Stimulated activated CD4-positive, alpha-beta T cell treated with anti-CD3 and anti-CD28 coated beads, Interleukin-12 subunit alpha, Interleukin-12 subunit beta, amount 100 ng/mL, for 48 hours (primary cell): ENCODE measurements at places on chromosomes 12 and 14.

DNA sequence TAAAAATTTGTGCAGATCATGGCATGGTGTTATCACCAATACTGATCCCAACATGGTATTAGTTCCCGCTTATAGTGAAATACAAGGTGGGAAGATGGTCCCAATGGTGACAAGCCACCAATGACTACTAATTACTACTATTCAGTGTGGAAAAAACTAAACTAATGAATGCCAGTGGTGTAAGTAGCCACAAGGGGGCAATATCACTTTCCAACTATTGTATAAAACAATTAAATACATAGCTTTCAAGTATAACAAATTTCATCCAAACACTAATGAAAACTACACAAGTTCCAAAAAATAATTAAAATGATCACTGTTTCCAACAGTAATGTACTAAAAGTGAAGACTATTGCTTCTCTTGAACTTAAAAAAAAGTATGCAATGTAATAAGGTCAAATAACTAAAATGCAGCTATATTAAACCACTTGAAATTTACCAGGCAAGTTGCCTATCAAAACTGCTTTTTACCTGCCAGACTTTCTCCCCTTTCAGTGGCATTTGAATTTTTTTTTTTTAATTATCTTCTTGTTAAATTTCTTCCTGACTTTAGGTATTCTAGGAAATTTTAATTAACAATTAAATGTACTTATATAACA is 58.0 kb downstream of the PAPLN start:
- no peak for DNase-seq

DNA sequence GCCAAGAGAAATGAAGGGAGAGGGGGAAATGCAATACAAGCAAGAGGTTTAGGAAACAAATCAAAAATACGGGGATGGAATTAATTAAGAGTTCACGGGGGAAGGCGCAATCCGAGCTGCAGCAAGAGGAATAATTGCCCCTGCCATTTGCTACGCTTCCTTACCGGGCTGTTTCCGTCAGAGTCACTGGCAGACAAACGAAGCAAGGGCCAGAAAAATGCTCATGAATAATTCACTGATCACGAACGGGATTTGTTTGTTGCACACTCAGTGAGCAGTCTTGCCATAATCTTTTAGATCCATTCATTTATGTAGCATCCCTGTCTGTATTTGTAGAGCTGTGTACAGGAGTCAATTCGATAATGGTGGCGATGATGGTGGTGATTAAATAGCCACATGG is 39.0 kb downstream of the PLXNC1 start:
- DNase-seq: no peak

- DNase-seq: no peak
These were observed 10.7 kb upstream of the HSP90AA1 start for GRCh38 chr14:102097441-102098135.

DNA sequence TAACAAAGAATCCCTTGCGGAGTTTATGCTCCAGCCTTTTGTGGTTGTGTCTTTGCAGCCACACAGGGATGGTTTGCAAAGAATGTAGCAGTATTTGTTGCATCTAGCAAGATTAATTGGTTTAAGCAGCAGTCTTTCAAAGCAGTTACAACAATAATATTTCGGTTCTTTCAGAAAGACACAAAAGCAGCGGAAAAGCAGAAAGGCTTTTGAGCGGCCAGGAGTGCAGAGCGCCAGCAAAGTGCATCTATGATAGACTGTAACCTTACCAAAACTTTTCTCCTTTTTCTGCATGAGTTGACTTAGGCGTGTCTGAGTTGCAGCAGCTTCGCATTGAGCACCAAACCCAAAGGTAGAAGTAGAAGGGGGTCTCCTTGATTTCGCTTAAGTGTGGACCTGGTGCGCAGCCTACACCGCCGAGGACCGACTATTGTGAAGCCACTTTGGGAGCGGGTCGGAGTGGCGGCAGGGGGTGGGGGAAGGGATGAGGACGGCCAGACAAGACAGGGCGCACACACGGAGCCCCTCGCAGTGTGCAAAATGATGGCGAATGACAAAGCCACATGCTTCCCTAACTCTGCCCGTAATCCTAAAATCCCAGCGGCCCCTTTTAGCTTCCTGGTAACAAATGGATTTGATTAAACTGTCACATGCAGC is 1.2 kb downstream of the LMO3 start:
- DNase-seq: no peak

GRCh38 chr14:47057364-47057763 is 405.8 kb upstream of the RPL10L start:
- DNase-seq: no peak

DNA sequence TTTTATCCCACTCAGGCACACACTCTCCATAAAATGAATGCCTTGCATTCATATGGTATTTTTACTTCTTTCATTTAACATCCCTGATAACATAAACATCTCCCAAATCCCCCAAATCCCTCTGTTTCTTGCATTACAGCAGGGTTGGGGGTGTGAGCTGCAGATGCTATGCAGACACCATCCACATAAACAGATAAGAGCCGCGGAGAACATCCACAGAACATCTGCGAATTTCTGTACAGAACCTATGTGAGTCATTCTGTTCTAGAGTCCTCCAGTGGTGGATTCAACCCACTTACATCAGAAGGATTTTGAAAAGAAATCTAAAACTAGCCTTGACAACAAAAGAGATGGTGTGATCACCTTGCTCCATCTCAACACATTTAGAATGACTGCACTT is 20.3 kb downstream of the FBLN5 start:
- no peak for DNase-seq

GRCh38 chr12:41709463-41710285 is 435.0 kb downstream of the GXYLT1 start:
- DNase-seq: no peak

GRCh38 chr14:89626233-89626806 is 209.3 kb upstream of the FOXN3 start:
- no peak for DNase-seq

DNA sequence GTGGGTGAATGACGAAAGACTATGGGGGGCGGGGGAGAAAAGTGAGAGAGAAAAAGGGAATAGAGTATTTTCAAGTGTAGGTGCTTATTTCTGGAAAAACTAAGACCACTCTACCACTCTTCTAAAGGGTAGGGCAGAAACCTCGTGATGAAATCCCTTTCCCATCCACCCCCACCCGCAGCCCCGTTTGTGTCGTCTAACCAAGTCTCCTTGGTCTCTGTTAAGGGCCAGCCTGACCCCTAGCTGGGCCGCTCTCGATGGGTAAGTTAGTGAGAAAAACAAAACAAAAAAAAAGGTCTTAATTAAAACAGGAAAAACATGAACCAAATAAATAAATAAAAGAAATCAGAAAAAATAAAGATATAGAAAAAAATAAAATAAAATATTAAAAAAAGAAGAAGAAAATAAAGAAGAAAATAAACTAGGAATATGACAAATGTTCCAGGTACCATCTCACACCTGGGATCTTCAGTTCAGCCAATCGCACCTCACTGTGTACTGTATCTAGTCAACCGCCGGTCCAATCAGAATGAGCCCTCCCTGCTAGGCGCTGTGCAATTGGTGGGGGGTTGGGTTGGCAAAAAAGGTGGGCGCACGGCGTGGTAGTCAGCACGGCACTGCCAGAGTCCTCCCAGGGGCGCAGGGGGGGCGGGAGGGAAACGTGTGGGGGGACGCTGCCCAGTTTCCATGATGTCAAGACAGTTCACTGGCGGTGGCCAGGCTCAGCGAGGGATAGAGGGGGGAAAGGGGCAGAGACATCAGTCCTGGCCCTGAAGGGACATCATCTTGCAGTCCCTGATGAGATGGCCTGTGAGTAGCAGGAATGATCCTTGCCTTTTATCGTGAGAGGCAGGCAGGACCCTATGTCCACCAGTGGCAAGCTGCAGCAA is 9.8 kb upstream of the CDH24 start:
- DNase-seq: no peak

DNA sequence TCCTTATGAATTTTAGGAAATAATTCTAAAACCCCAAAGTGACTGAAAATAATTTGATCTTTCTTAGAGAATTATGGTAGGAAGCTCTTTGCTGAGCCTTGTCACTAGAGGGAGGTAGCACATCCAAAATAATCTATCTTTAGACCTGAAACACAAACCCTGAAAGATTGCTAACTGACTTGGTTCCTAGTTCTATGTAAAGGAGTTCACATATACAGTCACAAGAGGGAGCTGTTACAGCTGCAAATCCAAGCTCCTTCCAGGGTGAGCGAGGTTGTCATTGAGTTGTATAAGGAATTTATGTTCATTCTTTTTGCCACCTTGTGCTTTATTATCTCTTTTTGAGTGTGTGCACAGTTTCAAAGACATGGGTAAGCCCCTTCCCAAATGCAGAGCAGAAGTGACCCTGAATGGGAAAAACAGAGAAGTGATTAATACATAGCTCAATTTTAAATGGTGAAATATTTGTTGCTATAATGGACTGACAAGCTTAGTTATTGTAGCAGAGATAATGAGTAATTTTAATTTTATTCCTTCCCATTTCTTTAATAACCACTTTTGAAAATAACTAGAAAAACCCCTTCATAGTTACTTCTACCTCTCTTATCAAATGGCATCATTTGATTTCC is 387.9 kb downstream of the DAD1 start:
- no peak for DNase-seq

DNA sequence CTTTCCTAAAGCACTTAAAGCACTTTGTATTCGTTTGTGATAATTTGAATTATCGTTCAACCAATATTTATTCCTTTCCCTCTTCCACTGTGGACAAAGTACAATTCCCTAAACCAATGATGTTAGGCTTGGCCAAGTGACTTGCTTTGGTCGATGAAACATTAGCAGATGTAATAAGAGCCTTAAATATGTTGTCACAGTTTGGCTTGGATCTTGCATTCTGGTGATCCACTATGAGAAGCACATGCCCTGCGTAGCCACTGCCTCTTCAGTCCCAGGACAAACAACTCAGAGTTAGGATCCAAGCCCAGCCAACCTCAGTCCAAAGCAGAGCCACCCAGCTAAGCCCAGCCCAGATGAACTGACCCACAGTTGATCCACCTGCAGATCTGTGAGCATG is 8.4 kb upstream of the C12orf75 start:
- DNase-seq: no peak

GRCh38 chr14:61527325-61528100 is 167.8 kb upstream of the HIF1A start:
- no peak for DNase-seq

DNA sequence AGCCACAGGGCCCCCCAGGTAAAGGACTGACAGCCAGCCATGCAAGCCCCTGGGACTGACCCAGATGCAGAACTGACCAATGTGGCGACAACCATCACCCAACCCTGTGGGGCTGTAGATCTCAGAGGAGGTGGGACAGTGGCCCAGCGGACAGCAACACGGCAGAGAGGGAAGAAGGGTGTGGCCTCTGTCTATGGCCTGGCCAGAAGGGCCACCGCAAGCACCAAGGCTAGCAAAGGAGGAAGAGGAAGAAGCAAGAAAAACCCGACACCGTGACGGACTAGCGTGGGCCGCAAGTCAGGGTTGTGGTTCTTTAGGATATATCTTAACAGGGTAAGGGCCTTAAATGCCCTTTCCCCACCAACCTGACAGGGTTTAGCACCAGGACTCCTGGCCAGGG is 71.2 kb downstream of the ITPK1 start:
- DNase-seq: no peak

GRCh38 chr14:65704850-65705249 is 292.3 kb downstream of the FUT8 start:
- DNase-seq: peak; percentile 27

DNA sequence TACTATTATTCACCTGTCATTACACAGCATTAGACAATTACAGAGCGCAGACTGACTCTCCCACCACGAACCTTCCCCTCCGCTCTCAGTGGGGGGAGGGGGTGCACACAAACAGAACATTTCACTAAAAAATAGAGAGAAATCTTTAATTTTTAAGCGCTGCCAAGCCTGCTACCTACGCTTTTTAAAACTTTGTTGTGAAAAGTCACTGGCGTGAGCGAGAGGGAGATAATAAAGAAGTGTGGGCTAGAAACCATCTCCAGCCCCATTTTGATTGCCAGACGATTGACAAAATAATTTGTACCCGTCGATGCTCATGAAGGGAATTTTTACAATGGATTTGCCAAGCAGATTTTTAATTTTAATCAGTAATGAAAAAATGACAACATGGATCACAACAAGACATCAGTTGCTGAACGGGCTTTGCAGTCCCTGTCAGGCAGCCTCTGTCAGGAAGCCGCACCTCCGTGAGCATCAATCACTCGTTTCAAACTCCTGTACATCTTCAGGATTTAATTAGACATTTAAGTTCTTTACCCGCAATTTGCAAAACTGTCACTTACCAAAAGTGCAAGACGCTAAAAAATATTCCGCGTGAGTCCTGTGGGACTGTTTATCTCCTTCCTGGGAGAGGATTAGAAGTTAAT is 209.1 kb downstream of the BCL11B start:
- DNase-seq: no peak

GRCh38 chr12:131471271-131471905 is 239.5 kb upstream of the SFSWAP start:
- DNase-seq: no peak

- DNase-seq: no peak
These were observed 95.1 kb upstream of the ARID2 start for GRCh38 chr12:45634273-45634917.

DNA sequence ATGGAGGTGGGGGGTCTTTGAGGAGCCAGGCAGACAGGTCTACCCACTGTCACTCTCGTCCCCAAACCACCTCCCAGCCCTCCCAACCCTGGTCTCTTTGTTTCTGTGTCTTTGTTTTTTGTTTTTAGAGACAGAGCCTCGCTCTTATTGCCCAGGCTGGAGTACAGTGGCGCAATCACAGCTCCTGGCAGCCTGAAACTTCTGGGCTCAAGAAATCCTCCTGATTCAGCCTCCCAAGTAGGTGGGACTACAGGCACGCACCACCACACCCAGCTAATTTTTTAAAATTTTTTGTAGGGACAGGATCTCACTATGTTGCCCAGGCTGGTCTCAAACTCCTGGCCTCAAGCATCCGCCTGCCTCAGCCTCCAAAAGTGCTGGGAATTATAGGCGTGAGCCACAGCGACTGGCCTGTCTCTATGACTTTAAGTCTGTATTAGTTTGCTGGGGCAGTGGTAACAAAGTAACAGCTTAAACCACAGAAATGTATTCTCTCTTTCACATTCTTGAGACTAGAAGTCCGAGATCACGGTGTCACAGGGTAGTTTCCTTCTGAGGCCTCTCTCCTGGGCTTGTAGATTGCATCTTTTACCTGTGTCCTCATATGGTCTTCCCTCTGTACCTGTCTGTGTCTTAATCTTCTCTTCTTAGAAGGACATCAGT is 26.1 kb downstream of the DTX1 start:
- no peak for DNase-seq
